ENCODE measurements at places on chromosomes 6 and 20.

- DNase-seq: no peak
Observed at GRCh38 chr6:16720861-16721260, 40.4 kb downstream of the ATXN1 start.

GRCh38 chr6:105345506-105345905 is 57.4 kb downstream of the PREP start:
- DNase-seq: no peak

DNA sequence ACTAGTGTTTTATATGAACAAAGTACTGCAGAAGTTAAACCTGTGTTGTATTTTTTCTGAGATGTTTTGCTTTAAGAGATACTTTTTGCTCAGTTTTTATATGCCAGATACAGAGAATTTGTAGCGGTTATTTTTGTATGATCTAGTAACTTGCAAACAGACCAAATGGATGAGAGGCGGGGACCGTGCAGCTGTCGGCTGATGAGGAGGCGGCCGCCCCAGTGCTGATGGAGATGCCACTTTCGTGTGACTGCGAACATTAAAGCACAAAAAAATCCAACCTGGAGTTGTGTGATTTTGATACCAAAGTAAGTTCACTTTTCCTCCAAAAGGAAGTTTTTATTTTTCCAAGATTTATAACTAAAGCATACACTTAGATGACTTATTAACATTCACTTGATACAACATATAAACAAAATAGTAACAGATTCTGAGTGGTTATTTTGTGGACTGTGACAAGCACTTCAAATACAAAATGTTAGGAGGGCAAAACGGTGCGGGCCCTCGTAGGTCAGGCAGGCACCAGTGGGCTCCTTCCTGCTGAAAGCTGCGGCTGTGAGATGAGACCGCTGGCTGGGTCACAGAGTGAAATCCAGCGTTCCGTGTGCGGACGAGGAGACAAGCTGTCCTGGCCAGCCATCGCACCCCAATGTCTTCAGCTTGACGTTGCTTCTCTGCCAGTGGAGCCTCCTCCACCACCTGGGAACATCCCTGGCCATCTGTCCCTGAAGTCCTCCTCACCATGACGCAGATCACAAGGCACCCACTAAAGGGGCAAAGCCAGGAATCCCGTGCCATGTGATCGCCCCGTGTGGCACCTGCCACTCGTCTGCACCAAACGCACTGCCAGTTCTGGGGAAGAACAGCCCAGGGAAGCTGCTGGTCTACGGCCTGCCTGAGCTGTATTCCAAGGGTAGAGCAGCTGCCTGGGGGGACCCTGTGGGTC is 4.0 kb upstream of the OGFR start:
- DNase-seq: no peak

DNA sequence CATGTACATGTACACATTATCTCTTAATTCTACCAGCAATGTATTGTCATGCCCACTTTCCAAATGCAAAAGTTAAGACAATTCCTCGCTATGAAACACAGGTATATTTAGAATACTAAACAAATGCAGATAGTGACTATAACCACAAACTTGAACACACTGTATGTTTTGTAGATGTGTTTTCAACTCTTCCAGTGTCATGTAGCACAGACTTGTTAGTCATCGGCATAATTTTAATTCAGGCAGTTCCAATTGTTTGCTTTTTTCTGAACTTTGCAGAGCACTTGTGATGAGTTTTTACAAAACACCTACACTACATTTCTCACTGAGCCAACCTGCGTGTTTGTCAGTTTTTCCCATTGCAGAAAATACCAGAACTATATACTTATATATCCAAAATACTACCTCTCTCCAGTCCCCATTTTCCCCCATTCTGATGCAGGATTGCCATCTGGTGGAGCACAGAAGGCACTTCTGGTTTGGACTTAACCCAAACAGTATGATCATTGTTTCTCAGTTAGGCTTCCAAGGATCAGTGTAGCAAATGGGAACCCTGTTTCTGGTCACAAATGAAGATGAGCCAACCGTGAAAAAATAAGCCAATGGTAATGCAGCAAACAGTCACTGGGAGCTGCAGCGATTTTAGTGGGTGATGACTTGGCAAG is 143.4 kb downstream of the ADGRB3 start:
- no peak for DNase-seq

DNA sequence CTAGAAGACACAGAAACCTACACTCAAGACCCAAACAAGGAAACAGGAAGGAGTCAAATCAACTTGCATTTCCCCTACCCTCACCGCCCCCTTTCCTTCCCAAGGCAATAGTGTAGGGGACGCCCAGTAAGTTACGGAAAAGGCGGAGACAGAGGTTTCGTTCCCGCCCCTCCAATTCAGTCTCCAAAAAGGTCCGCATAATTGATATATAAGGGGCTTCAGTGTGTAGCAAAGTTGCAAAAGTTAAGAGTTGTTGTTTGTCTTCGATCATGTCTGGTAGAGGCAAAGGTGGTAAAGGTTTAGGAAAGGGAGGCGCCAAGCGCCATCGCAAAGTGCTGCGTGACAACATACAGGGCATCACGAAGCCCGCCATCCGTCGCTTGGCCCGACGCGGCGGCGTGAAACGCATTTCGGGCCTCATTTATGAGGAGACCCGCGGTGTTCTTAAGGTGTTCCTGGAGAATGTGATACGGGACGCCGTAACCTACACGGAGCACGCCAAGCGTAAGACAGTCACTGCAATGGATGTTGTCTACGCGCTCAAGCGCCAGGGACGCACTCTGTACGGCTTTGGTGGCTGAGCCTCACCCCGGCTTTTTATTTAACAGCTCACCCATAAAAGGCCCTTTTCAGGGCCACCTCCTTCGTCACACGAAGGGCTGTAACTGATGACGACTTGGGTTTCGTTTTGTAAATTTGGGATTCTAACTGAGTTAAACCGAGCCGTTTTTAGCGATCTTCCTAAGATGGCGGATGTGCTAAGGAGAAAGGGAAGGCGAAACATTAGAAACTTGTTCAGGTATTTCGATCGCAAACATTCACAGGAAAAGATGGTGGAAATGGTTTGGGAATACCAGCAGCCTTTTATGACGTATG is 124.6 kb upstream of the BTN3A2 start:
- peak; percentile 67 for DNase-seq

GRCh38 chr6:6946206-6947155 is 161.3 kb upstream of the RREB1 start:
- no peak for DNase-seq

DNA sequence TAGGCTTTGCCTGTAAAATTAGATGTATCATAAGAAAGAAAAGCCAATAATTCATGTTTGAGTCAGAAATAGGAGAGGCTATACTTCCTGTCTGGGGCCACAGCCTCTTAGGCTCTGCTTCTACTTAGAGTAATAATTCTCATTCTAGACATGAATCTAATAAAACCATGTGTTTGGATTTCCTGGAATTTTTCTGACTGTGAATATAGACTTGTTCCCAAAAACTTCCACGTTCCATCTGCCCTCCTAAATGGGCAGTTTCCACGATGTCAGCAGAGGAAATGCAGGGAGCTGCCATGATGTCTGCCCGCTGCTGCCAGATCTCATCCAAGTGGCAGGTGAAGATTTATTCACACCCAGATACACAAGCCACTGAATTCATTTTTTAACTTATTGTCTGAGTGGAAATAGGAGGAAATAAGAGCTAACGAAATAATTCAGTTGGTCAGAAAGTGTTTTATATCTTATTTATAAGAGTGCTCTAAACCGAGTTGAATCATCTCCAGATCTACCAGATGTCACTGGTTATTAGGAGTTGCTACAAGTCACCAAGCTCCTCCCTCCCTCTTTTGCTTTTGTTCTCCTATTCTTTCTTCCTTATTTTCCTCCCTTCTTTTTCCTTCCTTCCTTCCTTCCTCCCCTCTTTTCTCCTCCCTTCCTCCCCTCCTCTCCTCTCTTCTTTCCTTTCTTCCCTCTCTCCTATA is 69.3 kb downstream of the ALDH8A1 start:
- no peak for DNase-seq

- no peak for DNase-seq
Observed at GRCh38 chr20:1868856-1869255, 26.4 kb upstream of the SIRPA start.

DNA sequence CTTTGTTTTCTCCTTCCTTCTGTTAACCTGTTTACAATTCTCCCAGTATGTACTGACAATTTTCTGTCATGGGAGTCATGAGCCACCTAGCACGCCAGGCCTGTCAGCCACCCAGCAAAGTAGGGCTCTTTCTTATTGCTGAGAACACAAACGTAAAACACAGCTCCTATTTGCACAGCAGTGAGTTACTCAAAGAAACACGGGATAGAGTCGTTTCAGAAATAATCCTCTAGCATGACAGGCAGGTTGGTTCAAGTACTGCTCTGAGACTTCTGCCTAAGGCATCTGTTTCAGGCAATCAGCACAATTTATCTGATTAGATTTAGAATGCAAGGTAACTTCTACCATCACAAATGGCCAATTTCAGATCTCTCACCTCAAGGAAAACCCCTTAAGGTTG is 88.8 kb downstream of the CD24 start:
- no peak for DNase-seq

GRCh38 chr20:59023616-59024015 is 4.4 kb downstream of the TUBB1 start:
- DNase-seq: no peak

DNA sequence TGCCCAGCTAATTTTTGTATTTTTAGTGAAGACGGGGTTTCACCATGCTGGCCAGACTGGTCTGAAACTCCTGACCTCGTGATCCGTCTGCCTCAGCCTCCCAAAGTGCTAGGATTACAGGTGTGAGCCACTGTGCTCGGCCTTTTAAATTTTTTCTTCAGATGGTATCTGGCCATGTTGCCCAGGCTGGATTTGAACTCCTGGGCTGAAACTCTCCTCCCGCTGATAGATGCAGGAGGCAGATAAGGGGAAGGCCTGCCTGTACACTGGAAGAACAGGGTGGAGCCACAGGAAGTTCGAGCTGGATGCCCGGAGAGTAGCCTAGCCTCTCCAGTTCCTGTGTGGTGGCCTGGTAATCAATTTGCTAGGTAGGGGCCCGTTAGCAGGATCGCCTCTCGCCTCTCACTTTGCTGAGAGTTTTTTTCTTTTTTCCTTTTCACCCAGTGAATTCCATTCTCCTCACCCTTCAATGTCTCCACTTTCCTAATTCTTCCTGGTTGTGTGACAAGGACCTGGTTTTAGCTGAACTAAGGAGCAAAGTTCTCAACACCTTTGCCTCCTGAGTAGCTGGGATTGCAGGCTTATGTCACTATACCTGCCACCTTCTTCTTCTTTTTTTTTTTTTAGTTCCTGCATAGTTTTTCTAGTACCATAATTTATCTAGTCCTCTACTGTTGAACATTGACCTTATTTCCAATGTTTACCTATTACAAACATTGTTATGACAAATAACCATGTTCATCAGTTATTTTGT is 19.4 kb upstream of the ITCH start:
- no peak for DNase-seq

DNA sequence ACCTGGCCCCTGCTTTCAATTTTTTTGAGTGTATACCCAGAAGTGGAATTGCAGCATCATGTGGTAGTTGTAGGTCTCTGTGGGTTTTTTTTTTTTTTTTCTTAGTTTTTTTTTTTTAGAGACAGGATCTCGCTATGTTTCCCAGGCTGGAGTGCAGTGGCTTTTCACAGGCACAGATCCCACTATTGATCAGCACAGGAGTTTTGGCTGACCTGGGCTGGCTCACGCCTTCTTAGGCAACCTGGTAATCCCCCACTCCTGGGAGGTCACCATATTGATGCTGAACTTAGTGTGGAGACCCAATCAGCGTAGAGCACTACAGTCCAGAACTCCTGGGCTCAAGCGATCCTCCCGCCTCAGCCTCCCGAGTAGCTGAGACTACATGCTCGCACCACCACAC is 25.9 kb downstream of the MTO1 start:
- DNase-seq: no peak

GRCh38 chr6:68634726-68635411 is at the start of gene ADGRB3:
Gene ADGRB3, plus strand, starts transcription at chr6:68635282. Its CDS starts 3,394 bp downstream, at chr6:68638676.
- peak; percentile 4 for DNase-seq

DNA sequence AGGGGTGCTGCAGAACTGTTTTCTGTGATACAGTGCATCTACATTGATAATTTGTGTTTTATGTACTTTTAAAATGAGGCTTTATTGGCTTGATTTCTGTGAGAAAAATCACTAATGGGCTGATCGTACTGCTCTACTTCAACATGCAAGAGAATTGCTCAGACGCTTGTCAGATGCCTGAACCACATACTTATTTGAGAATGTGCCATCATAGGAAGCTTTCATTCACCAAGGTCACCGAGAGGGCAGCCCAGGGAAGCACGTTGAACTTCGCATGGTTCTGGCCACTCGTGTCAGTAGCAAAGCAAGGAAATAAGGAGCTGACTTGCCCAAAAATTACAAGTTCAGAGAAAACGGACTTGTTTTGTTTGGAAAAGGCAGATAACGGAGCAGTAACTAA is 168.5 kb upstream of the AKAP12 start:
- no peak for DNase-seq

DNA sequence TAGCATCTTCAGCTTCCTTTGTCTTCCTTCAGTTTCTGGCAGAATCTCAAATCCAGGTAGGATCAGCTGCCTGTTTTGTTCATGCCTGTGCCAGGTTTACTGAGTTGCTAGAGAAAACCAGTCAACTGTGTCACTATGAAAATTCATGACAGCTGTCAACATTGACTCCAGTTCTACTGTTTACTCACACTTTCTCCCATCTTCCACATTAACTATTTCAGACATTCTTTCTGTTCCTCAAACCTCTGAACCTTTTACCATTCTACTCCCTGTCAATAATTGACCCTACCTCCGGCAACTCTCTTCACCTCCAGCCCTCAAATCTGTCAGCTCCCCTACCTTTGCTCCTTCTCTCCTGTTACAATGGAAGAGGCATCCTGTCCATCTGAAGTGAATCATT is 8.5 kb downstream of the ENPP4 start:
- no peak for DNase-seq

DNA sequence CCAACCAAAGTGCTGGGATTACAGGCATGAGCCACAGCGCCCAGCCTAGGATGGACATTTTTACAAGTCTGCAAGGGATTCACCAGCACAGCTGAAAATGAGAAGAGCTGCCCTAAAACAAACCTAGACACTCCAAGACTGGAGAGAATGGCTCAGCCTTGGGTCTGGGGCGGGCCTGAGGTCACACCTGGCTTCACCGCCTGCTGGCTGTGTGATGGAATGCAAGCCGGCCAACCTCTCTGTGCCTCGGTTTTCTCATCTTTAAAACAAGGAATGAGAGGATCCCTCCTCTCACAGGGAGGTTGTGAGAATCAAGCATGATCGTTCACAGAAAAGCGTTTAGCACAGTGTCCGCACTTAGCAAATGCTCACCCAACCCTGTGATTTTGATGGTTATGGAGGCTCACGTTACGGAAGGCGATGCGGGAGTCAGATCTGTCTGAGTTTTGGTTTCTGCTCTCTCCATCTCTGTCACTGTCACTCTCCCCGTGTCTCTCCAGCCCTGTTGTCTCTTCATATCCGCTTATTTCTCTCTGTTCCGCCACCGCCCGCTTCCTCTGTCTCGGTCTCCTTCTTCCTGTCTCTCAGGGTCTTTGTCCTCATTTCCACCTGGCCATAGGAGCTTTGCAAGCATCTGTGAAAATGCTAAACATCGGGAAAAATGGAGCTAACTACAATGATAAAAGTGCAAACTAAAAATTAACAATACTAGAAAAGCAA is 47.6 kb downstream of the CEBPB start:
- no peak for DNase-seq

- DNase-seq: no peak
Observed at GRCh38 chr6:93183531-93183972, 235.8 kb downstream of the EPHA7 start.

- no peak for DNase-seq
Observed at GRCh38 chr6:39608652-39609345, 116.4 kb downstream of the KIF6 start.

All from activated gamma-delta T cell treated with Interleukin-2 at 50 U/mL for 16 hours (primary cell).